Bronchial smooth muscle cell (primary cell): ENCODE measurements at places on chromosomes 5 and 9. TPM values are rescaled to one million over a fixed set of nuclear protein-coding genes. Genes with fewer than 3 reads are reported as not detected.

The TXNDC8 gene
- not detected in 2 replicates for total RNA-seq

The CETN3 gene
- 12.3 and 15.4 TPM in 2 replicates for total RNA-seq

The EPB41L4B gene
- 0.16 and 0.26 TPM in 2 replicates for total RNA-seq

The BAAT gene
- 0.16 TPM in 1 of 2 replicates, not detected in the other for total RNA-seq

The ZDHHC12 gene
- total RNA-seq: 23.4 and 28.7 TPM in 2 replicates

The GRAMD2B gene
- 1.6 and 8.0 TPM in 2 replicates for total RNA-seq

The OR1L6 gene
- total RNA-seq: not detected in 2 replicates

The SHISAL2B gene
- 0.16 TPM in 1 of 2 replicates, not detected in the other for total RNA-seq

The ARHGEF37 gene
- 1.3 and 1.8 TPM in 2 replicates for total RNA-seq

The DMRTA1 gene
- total RNA-seq: 0.34 and 0.47 TPM in 2 replicates

The PAX5 gene
- total RNA-seq: not detected in 2 replicates

The SVEP1 gene
- total RNA-seq: 28.2 and 62.5 TPM in 2 replicates

The ANKRD31 gene
- 0.09 and 0.16 TPM in 2 replicates for total RNA-seq

The CTXN3 gene
- not detected in 2 replicates for total RNA-seq

The IFNA13 gene
- not detected in 2 replicates for total RNA-seq

The EGR1 gene
- total RNA-seq: 1.7 and 2.9 TPM in 2 replicates

The TAF11L6 gene
- total RNA-seq: not detected in 2 replicates

The ANGPTL2 gene
- total RNA-seq: 55.8 and 75.3 TPM in 2 replicates

The GAS1 gene
- total RNA-seq: 48.3 and 50.0 TPM in 2 replicates

The KLHL3 gene
- total RNA-seq: 0.77 and 1.6 TPM in 2 replicates

The NEURL1B gene
- total RNA-seq: 0.47 and 5.1 TPM in 2 replicates

The FOXD4 gene
- 0.09 and 0.16 TPM in 2 replicates for total RNA-seq

The CXCL14 gene
- total RNA-seq: not detected in 2 replicates

The THBS4 gene
- 1.6 and 3.4 TPM in 2 replicates for total RNA-seq

The OR1K1 gene
- total RNA-seq: not detected in 2 replicates

The WDR38 gene
- not detected in 2 replicates for total RNA-seq

The SPATA6L gene
- total RNA-seq: 0.26 and 0.63 TPM in 2 replicates

The OR1J2 gene
- not detected in 2 replicates for total RNA-seq

The SH3RF2 gene
- total RNA-seq: 0.09 and 0.79 TPM in 2 replicates

The BHMT2 gene
- 4.4 and 4.6 TPM in 2 replicates for total RNA-seq

The SPATA31E1 gene
- total RNA-seq: under 0.01 TPM in 1 of 2 replicates, not detected in the other
